NCI-H1436 treated with DMSO at 0.1 percent for 48 hours (cell line): ENCODE measurements at places on chromosomes 4 and X.

DNA sequence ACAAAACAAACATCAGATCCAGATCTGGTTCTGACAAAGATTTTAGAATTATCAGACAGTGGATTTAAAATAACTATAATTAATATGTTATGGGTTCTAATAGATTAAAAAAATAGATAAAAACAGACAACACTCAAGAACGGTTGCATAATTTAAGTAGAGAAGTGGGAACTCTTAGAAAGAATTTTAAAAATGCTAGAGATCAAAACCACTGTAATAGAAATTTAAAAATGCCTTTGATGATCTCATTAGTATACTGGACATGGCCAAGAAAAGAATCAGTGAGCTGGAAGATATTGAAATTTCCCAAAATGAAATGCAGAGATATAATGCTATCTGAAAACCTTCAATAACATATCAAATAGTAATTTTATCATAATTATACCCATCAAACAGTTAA lies 28.3 kb upstream of the DYNLT3 start:
- no peak for DNase-seq

DNA sequence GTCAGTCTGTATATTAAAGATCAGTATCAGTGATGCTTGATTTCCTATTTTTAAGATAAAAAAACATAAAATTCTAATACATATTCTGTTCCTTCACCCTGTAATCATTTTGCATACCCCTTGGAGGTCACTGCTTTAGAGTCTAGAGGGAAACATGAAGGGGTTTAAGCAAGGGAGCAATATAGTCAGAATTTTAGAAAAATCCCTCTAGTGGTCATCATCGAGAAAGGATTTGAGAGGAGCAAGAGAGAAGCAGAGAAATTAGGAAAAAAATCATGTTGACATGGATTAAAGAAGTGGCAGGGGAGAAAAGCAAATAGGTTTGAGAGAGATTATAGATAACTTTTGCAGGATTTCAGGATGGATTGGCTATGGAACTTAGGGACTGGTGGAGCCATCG lies 11.1 kb downstream of the APEX2 start:
- DNase-seq: no peak

GRCh38 chrX:103741879-103742278 lies 31.2 kb downstream of the TMEM31 start:
- DNase-seq: no peak

- DNase-seq: no peak
Observed at GRCh38 chr4:184273166-184274147, 55.8 kb upstream of the ENPP6 start.

DNA sequence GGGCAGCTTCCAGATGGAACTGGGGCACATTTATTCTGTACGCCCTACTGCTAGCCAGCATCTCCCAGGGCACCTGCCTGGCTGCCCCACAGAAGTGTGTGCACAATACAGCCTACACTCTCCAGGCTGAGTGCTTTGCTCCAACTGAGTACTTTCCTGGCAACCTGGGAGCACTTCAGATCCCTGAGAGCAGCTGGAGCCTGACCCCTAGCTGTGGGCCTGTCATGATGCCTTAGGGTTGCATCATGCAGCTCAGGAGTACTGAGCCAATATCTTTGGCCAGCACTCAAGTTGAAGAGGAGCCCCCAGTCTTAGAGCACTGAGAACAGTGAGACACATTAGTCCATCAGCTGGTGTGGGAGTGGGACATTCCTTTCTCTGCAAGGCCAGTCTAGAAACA lies 321.9 kb downstream of the CFAP47 start:
- DNase-seq: no peak

DNA sequence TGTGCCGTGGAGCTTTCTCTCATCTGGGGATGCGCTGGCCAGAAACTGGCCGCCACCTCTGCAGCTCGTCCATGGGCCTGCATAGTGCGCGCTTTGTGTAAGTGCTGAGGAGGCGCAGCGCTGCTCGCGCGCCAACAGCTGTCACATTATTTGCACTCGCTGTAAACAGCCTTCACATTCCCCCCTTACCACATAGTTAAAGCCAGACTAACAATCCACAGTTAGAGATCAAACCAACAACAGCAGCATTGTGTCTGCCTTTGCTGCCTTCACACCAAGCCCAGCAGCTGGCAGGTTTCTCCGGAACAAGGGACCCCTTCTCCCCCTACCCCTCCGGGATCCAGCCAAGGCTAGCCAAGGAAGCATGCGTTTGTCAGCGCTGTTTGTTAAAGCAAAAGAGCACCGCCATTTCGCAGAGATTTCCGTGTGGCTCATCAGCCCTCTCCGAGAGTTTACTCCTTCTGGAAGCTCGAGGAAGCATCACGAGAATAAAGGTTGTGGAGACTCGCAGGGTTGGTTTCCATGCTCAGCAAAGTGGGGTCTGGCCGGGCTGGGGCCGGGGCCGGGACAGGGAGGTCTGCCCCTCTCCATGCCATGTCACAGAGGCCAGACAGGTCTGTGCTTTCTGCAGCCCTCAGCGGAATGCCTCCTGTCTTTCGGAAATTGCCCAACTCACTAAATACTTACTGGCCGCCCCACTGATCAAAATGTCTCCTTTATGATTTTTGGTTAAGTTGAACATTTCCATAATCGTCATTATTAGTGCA lies 11.0 kb downstream of the BCOR start:
- no peak for DNase-seq

GRCh38 chr4:124879195-124879594 lies 166.7 kb upstream of the ANKRD50 start:
- no peak for DNase-seq

DNA sequence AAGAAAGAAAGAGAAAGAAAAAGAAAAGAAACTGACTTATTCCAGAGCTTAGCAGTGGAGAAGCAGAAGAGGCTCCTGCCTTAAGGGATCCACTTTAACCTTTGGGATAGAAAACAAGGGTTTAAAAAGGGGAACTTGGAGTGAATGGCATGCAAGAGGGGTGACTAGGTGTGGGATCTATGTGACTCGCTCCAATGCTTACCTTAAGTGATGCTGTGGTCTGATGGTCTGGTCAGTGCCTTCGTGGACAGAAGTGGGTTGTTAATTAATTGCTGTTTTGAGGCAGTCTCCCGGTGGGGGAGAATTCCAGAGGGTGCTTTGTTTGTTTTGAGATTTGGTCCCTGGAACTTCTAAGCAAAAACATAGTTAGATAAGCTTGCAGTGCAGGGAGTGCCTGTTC lies 21.1 kb upstream of the RHOXF1 start:
- DNase-seq: no peak

DNA sequence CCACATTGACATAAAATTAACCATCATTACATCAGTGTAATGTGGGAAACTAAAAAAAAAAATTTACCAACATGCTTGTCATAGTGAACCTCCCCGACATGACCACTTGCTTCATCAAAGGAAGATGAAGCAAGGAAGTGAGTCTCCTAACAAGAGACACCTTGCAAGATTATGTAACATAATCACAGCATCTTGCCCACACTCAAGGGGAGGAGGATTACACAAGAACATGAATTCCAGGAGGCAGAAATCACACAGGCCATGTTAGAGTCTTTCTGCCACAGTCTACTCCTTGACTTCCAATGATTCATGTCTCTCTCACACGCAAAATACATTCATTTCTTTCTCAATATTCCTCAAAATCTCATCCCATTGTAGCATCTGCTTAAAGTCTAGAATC lies 93.3 kb downstream of the AKAP4 start:
- no peak for DNase-seq

- DNase-seq: no peak
Observed at GRCh38 chrX:109352066-109352588, 129.8 kb downstream of the GUCY2F start.

- no peak for DNase-seq
Observed at GRCh38 chr4:54754394-54754793, 96.6 kb downstream of the KIT start.

DNA sequence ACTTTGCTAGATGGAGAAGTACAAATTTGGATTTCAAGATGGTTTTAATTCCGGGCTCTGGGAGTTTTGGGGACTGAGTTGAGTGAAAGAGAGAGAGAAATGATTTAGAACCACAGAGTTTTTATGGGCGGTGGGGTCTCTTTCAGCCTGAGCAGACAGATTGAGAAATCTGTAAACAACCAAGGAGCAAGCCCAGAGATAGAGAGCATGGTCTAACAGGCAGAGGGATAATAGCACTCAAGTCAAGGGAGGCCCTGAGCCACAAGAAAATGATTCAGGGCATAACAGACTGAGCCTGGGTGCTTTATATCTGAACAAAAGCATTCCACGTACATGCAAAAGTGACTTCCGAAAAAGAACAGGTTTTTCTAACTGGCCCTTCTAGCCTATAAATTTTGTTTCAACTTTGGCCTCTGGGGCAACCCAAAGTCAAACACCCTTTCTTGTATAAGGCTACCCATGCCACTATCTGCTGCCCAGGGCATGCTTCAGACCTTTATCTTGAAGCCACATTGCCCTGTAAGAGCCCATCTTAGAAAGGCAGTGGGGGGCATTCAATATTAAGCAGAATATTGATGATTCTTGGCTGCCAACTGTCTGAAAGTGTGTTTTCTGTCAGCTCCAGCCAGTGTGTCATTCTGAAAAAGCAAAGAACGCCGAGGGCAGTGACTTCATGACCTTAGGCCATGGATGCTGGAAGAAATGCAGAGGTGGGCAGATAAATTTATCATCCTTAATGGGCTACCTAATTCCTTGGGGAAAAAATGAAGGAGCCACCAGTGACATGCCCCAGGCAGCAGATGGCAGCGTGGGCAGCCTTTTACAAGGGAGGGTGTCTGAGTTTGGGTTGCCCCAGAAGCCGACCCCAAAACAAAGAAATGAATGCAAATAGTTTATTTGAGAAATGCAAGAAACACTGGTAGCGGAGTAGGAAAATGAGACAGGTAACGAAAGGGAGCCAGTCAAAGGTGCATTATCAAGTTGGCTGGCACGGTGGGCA lies 637.6 kb downstream of the MID1IP1 start:
- no peak for DNase-seq

GRCh38 chrX:65757943-65758342 lies 90.5 kb downstream of the MSN start:
- DNase-seq: no peak

DNA sequence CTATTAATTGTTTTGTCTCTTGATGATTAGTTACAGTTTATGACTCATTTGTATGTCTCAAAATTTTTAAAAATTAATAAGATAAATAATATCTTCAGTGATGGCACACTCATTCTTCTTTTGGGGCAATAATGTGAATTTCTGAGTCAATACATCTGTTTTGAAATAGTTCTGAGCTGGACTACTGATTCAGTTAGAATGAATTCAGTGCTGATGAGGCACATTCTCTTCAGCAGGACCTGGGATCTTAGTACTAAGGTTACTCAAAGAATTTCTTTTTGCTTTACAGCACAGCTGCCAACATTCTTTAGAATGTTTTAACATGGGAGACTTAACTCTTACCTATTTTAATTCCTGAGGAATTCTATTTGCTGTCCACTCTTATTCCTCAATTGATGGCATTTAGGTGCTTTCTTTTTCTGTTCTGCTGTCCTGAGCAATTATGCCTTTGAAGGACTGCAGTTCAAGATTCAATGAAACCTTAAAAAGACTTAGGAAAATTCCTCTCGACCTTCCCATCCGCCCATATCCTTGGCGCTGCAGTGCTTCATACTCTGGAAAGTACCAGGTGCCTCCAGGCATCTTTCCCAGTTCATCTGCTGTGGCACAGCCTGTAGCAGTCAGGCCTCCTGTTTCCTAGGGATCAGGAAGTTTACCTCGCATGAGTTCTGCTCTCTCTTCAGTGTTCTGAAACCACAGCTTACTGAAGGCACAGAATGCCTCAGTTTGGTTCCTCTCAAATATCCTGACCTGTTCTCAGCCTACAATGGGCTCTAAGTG lies 213.7 kb downstream of the FSTL5 start:
- DNase-seq: no peak

- no peak for DNase-seq
Observed at GRCh38 chr4:113256946-113257345, 207.5 kb downstream of the ANK2 start.

- DNase-seq: no peak
Observed at GRCh38 chrX:8254401-8254800, 83.3 kb upstream of the VCX2 start.

DNA sequence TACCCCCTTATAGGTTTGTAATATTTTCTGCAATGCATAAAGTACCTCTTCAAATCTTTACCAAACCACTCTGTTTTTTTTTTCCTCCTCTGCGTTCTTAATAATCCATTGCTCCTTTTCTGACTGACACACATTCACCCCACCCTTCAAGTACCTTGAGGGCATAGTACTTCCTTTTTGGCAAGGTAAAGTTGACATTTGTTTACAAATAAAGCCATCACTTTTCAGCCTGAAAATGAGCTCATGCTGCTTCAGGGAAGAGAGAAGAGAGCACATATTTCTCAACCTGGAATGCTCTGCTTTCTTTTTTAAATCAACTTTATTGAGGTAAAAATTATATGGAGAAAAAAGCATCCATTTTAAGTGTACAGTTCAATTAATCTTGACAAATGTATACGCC lies 113.9 kb downstream of the AGTR2 start:
- DNase-seq: no peak

GRCh38 chr4:54090804-54091623 lies 8.9 kb upstream of the GSX2 start:
- no peak for DNase-seq

GRCh38 chr4:83734576-83734975 lies 198.7 kb downstream of the GPAT3 start:
- DNase-seq: no peak

- DNase-seq: no peak
Observed at GRCh38 chr4:37769391-37769989, 57.0 kb upstream of the PGM2 start.

GRCh38 chr4:139962130-139962684 lies 191.8 kb downstream of the MAML3 start:
- no peak for DNase-seq

- DNase-seq: no peak
Observed at GRCh38 chrX:13126775-13127174, 82.4 kb upstream of the FAM9C start.

GRCh38 chr4:142345924-142346323 lies 500.2 kb downstream of the INPP4B start:
- DNase-seq: no peak

DNA sequence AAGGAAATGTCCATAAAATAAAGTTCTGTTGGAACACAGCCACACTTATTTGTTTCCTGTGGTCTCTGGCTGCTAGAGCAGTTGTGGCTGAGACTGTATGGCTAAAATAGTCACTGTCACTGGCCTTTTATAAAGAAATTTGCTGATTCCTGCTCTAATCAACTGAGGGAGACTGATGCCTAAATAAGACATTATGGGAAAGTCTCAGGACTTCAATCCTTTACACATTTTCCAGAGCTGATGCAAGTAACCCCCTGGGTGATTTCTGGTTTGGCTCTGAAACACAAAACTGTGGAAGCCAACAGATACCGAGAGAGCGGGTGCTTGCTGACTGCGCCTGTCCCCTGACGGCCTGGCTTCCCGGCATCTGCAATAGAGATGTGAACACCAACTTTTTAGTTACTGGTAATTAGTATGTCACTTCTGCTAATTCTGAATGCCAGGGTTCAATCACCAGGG lies 64.0 kb downstream of the POLR2B start:
- DNase-seq: no peak
